Fibroblast of the aortic adventitia (primary cell): ENCODE measurements at places on chromosomes 6 and 20. TPM values are rescaled to one million over a fixed set of nuclear protein-coding genes. Genes with fewer than 3 reads are reported as not detected.

SSTR4 gene
- not detected in 2 replicates for total RNA-seq

SAMD3 gene
- 9.1 and 33.9 TPM in 2 replicates for total RNA-seq

PLTP gene
- 66.9 and 107 TPM in 2 replicates for total RNA-seq

KHDRBS2 gene
- not detected in 2 replicates for total RNA-seq

LTA gene
- total RNA-seq, result not detected in 2 replicates

PRR18 gene
- not detected in 2 replicates for total RNA-seq
